ENCODE measurements at places on chromosomes 1 and 21.

GRCh38 chr1:107550358-107550757 lies 409.5 kb downstream of the NTNG1 start:
- no peak for DNase-seq

GRCh38 chr21:20971296-20971921 lies 26.8 kb upstream of the NCAM2 start:
- DNase-seq: peak; percentile 33

DNA sequence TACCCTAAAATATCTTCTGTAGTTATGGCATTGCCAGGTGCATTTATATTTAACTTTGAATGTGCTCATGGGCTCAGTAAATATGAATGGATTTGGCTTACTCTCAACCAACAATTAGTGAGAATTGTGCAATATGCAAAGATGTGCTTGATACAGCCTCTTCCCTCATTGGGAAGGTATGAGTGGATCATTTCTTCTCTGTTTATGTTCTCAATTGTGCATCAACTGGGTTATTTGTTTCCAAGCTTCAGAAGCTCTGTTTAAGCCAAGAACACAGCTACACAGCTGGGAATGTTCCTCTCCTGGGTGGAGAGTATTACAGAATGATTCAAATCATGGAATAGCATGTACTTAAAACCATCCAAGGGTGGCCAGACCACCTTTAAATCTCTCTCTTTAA lies 17.6 kb upstream of the MAP1LC3C start:
- DNase-seq: no peak

- DNase-seq: no peak
Observed at GRCh38 chr1:107142140-107142542, 1.3 kb downstream of the NTNG1 start.

GRCh38 chr1:26239936-26240335 lies 5.9 kb downstream of the CEP85 start:
- no peak for DNase-seq

- no peak for DNase-seq
Observed at GRCh38 chr1:178520803-178521202, 7.9 kb downstream of the TEX35 start.

GRCh38 chr1:44672961-44673674 lies 1.2 kb downstream of the TMEM53 start:
- DNase-seq: no peak

DNA sequence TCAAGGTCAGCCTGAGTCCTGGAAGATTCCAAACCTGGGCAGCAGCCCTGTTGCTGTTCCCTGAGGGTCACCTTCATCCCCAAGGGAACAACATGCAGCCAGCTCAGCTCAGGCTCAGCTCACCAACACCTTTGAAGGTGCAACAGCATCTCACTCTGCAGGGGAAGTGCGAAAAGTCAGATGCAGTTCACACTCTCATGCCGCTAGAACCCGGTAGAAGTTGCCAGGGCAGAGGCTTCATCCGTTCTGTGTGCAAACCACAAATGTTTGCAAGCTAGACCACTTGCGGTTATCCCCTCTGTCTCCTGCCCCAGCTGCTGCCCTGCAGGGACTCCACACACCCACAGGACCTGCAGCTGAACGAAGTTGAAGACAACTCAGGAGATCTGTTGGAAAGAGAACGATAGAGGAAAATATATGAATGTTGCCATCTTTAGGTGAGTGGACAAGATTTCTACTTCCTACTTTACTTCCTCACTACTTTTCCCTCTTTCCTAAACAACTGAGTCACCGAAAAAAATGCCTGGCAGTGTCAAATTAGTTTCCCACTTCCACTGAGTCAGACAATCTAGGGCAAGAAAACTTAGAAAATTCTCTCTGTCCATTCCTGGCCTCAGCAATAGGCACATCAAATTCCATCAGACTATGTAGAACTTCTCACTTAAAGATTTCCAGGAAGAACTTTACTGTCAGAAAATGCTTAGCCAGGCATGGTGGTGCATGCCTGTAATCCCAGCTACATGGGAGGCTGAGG lies 1.8 kb upstream of the FCRL6 start:
- DNase-seq: no peak

GRCh38 chr1:84541679-84542078 lies 32.6 kb downstream of the CTBS start:
- DNase-seq: no peak

- DNase-seq: no peak
Observed at GRCh38 chr1:22317231-22317919, 134.3 kb upstream of the ZBTB40 start.

DNA sequence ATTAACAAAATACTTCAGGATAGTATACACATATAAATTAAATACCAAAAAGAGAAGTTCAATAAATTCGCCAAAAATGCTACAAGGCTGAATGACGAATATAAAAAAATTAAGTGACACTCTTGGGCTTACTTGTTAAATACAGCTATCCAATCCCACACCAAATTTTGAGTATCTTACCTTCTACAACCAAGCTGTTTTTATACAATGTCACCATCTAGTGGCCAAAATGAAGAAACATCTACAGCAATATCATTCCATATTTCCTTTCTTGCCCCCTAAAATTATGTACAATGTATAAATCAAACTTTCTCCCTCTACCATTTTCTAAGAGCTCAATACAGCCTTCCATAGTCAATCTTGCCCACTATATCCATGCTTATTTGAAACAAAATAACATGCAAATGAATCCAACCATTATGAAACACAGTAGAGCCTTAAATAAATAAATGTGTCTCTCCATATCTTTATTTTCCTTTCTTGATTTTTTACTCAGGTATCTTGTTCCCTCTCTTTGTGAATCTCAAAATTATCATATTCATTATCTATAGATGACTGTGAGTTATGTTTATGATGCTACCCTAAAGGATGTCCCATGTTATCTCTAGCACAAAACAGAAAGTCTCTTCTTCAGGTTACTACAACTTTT lies 86.3 kb downstream of the ACBD6 start:
- DNase-seq: no peak

GRCh38 chr1:86499987-86500593 lies 31.4 kb downstream of the CLCA1 start:
- DNase-seq: no peak

DNA sequence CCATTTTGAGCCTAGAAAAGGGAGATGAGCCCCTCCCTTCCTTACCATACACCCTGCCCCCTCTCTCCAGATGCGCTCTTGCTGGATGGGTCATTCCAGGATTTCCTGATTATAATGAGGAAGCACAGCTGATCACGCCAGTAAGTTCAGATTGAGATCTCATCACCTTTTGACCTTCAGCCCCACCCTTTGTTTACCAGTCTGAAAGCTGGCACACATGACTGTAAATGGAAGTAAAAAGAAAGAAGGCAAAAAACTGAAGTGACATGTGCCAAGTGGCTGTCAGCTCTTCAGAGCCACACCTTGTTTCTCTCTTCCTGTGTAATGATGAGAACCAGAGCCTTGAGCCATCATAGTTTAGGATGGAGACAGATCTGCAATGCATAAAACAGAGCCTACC lies 27.9 kb downstream of the S1PR1 start:
- no peak for DNase-seq

GRCh38 chr1:154609398-154610380 lies 1.7 kb upstream of the ADAR start:
- no peak for DNase-seq

GRCh38 chr1:47574451-47575165 lies 136.8 kb downstream of the FOXD2 start:
- DNase-seq: no peak

DNA sequence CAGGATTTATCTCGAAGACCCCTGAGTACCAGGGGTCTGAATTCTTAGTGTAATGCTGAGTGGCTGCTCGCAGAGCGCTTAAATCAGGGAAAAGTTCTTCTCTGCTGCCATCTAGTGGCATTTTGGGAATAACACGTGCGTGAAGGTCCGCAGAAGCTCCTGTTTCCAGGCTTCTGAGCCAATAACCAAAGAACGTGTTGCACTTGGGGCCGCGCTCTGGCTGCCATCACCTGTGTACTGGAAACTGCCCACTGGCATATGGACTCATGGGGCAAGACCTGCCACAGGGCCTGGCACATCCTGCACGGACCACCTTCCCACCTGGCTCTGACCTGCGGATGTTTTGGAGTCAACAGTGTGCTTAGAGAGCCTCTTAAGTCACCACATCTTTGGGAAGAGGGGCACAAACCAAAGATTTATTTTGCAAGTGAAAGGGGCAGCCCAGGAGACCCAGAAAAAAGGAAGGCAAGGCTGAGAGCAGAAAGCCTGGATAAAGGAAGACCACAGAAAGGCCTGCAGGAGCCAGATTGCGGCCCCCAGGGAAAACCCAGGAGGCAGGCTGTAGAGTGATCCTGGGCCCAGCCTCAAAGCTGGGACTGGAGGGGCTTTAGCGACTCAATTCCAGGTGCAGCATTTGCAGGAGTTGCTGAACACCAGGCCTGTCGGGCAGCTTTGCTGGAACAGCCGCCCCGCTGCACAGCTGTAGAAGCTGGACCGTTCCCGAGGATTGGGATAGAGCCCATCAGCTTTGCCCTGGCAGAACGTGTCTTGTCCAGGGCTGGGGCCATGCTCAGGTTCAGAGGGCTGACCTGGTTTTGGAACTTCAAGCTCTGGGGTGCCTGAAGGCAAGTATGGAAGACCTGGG lies 13.0 kb downstream of the CHIT1 start:
- DNase-seq: no peak

GRCh38 chr1:230365723-230366307 lies 60.3 kb downstream of the PGBD5 start:
- DNase-seq: no peak

- DNase-seq: no peak
Observed at GRCh38 chr1:44019466-44019948, 11.8 kb downstream of the SLC6A9 start.

- no peak for DNase-seq
Observed at GRCh38 chr1:182910143-182910542, 42.8 kb downstream of the SHCBP1L start.

GRCh38 chr1:215845234-215845891 lies 278.3 kb downstream of the KCTD3 start:
- DNase-seq: no peak

- no peak for DNase-seq
Observed at GRCh38 chr1:78678324-78678723, 28.7 kb downstream of the IFI44 start.

GRCh38 chr1:27603309-27603680 lies 649 bp downstream of the AHDC1 start:
- DNase-seq: peak; percentile 49

DNA sequence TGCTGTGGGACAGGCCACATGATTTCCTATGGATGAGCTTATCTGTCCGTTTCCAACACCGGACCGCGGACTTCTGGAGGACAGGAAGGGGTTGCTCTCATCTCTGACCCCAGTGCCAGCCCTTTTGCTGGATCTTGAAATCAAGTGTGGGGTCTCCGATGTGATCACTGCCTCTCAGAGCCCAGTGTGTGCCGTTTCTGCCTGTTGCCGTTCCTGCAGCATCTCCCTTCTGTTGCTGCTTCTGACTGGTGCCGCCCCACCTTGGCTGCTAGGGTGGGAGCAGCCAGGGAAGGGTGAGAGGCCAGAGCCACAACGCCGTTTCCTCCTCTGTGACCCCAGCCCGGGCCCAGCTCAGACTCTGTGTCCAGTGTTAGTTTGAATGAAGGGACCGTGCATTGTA lies 67.3 kb upstream of the WNT4 start:
- DNase-seq: no peak

- no peak for DNase-seq
Observed at GRCh38 chr1:199338760-199339159, 688.8 kb upstream of the NR5A2 start.

- DNase-seq: no peak
Observed at GRCh38 chr1:89068291-89068690, 3.3 kb upstream of the GBP1 start.

- no peak for DNase-seq
Observed at GRCh38 chr1:99600782-99601181, 45.1 kb upstream of the PALMD start.

GRCh38 chr1:57803586-57803985 lies 379.7 kb upstream of the DAB1 start:
- no peak for DNase-seq

- DNase-seq: no peak
Observed at GRCh38 chr1:200888349-200888838, 6.3 kb upstream of the INAVA start.

- no peak for DNase-seq
Observed at GRCh38 chr1:20558191-20558590, 5.8 kb downstream of the FAM43B start.

GRCh38 chr1:60069691-60070090 lies 3.9 kb downstream of the C1orf87 start:
- DNase-seq: no peak

DNA sequence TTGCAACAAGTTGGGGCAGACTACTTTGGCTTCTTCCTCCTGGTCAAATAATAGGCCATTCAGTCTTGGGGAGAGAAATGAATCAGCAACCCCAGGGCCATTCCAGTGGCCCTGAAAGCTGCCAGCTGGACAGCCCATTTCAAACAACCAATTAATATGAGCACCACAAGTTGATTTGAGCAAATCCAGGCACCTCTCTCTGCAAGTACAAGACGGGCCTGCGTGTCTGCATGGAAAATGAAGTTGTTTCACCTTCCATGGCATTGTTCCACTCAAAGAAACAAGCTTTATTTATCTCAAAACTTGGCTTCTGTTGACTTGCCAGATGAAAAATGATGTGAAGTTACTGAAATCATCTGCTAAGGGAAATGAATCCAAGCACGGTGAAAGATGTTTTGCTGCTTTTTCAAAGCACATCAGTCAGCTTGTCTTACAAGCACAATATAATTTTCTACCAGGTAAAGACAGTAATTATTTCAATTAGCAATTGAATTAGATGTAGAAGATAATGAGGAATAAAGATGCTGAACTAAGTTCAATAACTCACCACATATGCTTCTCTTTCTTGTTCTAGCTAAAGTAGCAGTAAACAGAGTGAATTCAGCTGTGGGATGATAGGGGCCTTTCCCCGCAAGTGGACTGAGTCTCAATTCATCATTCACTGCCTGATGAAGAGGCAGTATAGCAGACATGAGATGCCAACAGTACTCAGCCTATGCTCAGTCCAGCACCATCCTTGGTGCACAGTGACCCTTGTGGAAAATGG lies 95.2 kb upstream of the SSX2IP start:
- no peak for DNase-seq

DNA sequence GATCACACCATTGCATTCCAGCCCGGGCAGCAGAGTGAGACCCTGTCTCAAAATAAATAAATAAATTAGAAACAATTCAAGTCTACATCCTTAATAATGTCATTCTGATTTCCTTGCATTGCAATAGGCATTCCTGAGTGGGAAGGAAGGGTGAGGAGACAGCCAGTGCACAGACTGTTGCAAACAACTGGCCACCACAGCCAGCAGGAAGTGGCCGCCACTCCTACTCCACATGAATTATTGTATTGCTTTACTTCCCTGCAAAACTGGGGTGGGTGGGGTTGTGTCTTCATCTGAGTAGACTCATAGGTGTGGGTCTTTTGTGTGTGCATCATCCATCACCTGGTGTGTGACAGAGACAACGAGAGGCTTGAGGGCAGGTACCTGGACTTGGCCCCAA lies 60.1 kb downstream of the OPTC start:
- DNase-seq: no peak

- DNase-seq: no peak
Observed at GRCh38 chr21:26835027-26835713, 10.0 kb downstream of the ADAMTS1 start.

GRCh38 chr1:31441073-31441472 lies 28.1 kb downstream of the SERINC2 start:
- DNase-seq: no peak

GRCh38 chr1:113210248-113210647 lies 137.2 kb downstream of the LRIG2 start:
- DNase-seq: no peak

All from left ventricle myocardium inferior (tissue), 1 donor.